Smooth muscle cell of the pulmonary artery (primary cell): ENCODE measurements at places on chromosomes 12 and 14. TPM values are rescaled to one million over a fixed set of nuclear protein-coding genes. Genes with fewer than 3 reads are reported as not detected.

Gene FGF23
- total RNA-seq: not detected in 2 replicates

Gene CCDC38
- not detected in 2 replicates for total RNA-seq

Gene CIROP
- total RNA-seq: 0.13 TPM in 1 of 2 replicates, not detected in the other

Gene IRF2BPL
- 38.1 and 40.6 TPM in 2 replicates for total RNA-seq

Gene LPAR5
- 0.03 TPM in 1 of 2 replicates, not detected in the other for total RNA-seq

Gene RAD51AP1
- total RNA-seq: 1.7 and 5.2 TPM in 2 replicates

Gene SERPINA10
- total RNA-seq: not detected in 2 replicates

Gene ADCY6
- total RNA-seq: 107 and 144 TPM in 2 replicates

Gene SLC6A13
- total RNA-seq: 0.30 TPM in 1 of 2 replicates, not detected in the other

Gene GLT1D1
- under 0.01 TPM in 1 of 2 replicates, not detected in the other for total RNA-seq

Gene PPFIA2
- total RNA-seq: 2.6 and 4.6 TPM in 2 replicates

Gene RNASE7
- total RNA-seq: not detected in 2 replicates

Gene FGD4
- 12.3 and 28.5 TPM in 2 replicates for total RNA-seq

Gene SOAT2
- total RNA-seq: not detected in 2 replicates

Gene CLEC14A
- 0.33 and 0.69 TPM in 2 replicates for total RNA-seq
